ENCODE measurements at places on chromosomes 2 and 18.

GRCh38 chr2:71897137-71897480 is 250.6 kb downstream of the CYP26B1 start:
- DNase-seq: no peak

- no peak for DNase-seq
Observed at GRCh38 chr2:143312441-143312840, 183.2 kb downstream of the ARHGAP15 start.

GRCh38 chr2:69247583-69247982 is 139.4 kb downstream of the GFPT1 start:
- DNase-seq: no peak

DNA sequence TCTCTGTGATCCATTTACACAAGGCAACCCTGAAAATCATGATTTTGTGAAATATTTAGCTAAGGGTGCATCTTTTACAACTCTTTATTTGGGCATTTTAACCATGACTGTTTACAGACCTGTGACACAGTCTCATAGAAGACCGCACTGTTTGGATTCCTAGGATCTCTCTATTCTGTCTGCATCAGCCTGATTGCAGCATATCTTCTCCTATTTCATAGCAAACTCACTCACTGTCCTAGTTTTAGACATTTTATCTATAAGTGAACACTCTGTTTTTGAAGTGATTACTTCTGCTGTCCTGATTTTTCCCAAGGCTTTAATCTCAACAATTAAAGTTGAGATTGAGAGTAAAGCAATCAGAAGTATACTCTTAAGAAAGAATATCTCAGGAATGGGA is 56.2 kb downstream of the CAVIN2 start:
- DNase-seq: no peak

- DNase-seq: no peak
Observed at GRCh38 chr2:174300114-174300513, 34.6 kb upstream of the SP9 start.
